ENCODE measurements at places on chromosomes 5 and 9.

- peak; percentile 58 for DNase-seq
Measured at GRCh38 chr5:159331093-159331973, 1.0 kb upstream of the IL12B start.

GRCh38 chr9:20040991-20041696, 252.3 kb upstream of the SLC24A2 start:
- no peak for DNase-seq

DNA sequence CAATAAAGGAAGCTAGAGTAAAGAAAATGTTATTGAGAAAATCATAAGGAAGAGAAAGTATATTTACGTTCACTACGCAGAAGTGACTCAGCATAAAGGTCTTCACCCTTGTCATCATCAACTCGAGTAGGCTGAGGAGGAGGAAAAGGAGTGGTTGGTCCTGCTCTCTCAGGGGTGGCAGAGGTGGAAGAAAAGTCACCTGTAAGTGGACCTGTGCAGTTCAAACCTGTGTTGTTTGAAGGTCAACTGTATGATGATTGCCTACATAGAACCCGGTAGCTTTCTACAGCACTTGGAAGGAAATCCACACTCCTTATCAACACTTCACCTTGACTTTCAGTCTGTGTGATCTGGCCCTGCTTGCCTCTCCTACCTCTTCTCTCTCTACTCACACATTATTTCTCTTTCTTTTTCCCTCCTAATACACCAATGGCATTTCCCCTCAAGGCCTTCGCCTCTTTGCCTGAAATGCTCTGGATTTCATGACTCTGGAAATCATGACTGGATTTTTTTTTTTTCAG, 109.3 kb upstream of the CPEB4 start:
- no peak for DNase-seq

- no peak for DNase-seq
Measured at GRCh38 chr5:153308282-153308681, 182.2 kb upstream of the GRIA1 start.

- DNase-seq, result no peak
Measured at GRCh38 chr5:93805616-93806379, 64.4 kb upstream of the POU5F2 start.

DNA sequence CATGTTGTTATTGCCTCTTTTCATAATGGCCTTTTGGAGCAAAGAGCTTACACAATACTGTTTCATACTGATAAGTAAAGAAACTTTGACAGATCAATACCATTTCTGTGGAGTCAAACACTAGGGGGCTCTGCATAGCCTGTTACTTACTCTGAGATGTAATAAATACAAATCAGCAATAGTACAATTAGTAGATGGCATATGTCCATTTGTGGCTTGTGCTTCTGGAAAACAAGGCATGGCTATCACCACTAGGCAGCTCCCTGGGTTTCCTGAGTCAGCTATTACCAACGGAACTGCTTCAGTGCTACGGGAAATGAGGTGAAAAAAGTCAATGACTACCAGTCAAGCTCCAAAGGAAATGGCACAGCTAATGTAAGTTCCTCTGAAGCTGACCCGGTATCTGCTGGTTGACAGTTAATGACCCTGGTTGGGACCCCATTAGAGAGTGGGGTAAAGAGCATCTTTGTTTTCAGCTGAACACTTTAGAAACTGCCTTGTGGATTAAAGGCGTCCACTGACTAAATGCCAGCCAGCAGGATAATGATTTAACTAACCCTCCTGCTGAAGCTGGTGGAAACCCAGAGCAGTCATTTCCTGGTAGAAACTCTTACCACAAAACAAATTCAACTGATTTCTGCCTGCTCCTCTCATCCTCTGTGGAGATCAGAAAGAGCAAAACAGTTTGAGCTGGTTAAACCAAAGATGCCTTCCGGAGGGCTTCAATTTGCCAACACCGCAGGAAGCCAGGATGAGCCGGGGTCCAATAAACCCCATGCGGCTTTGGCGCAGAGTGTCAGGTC, 69.0 kb upstream of the FAM169A start:
- DNase-seq, result no peak

DNA sequence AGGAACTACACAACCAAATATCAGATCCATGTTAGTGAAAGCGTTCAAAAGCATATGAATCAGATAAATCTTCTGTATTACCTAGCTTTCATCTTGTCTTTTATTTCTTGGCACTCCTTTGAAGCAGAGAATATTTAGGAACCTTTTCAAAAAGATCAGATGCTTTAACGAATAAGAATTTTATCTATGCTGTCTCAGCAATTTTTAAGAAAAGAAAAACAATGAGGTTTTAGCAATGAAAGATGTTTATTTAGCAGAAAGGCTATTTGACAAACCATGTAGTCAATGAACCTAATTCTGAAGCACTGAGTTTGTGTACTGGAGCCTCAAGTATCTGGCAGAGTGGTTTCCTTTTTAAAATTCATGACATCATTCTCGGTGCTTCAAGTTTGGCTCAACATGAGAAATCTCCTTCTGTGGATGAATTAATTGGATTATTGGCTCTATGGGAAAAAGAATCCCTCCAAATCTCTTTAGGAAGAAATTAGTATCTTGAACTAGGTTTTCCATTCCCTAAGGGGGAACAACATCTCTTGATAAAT, 534.7 kb downstream of the CAAP1 start:
- no peak for DNase-seq

- DNase-seq, result no peak
Measured at GRCh38 chr5:140565780-140566095, 1.1 kb downstream of the SLC35A4 start.

Data from GM12892 (cell line).